ENCODE measurements at places on chromosomes 11 and 22.

- DNase-seq, result peak; percentile 41
Measured at GRCh38 chr11:44775366-44775984, 48.7 kb downstream of the TSPAN18 start.

GRCh38 chr11:15826826-15827225 is 529.5 kb downstream of the SOX6 start:
- no peak for DNase-seq

DNA sequence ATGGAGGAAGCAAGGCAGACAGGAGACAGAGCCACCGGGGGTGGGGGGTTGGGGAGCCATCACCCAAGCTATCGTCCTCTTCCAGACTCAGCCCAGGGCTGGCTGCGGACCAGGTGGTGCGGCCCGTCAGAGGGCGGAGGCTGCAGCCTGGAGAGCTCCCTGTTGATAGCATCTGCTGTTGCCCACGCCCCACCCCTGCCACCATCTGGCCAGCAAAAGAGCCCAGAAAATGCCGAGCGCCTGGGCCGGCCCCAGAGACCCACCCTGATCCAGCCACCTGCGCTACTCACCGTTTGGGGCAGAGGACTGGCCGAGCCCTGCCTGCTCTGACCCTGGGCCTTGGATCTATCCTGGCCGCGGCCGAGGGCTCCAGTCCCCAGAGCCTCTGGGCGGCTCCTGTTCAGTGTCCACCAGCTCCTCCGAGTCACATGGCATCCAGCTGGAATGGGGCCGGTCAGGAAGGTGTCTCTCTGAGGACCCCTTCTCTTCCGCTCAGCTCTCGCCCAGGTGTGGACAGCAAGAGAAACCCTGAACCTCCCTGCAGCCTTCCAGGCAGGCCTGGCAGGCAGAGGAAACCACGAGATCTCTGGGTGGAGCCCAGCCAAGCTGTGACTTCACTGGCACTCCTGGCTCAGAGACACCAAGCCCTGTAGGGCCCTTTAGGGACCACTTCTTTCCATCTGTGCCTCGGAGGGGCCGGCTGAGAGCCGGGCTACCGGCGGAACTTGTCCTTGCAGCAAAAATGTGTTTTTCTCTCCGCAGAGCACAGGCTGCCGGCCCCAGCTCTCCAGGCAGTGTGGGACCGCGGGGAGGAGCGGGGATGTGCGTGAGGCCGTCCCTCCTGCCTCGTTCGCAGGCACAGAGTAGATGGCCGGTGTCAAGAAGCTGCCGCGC is at the start of gene MRGPRE:
TSS of gene MRGPRE (minus strand) at position 567 of the 894 bp plus-strand sequence. CDS start 3,618 bp downstream, outside the sequence.
- peak; percentile 43 for DNase-seq

GRCh38 chr11:123168955-123169484 is 26.0 kb downstream of the CLMP start:
- DNase-seq, result no peak

DNA sequence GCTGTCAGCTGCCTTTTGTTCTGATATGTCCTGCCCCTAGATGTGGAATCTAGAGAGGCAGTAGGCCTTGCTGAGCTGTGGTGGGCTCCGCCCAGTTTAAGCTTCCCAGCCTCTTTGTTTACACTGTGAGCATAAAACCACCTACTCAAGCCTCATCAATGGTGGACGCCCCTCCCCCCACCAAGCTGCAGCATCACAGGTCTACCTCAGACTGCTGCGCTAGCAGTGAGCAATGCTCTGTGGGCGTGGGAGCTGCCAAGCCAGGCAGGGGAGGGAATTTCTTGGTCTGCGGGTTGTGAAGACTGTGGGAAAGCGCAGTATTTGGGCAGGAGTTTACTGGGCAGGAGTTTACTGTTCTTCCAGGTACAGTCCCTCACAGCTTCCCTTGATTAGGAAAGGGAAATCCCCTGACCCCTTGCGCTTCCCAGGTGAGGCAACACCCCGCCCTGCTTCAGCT is 98.5 kb downstream of the SMCO4 start:
- DNase-seq, result peak; percentile 86

GRCh38 chr22:45599836-45600577 is 71.6 kb upstream of the ATXN10 start:
- peak; percentile 70 for DNase-seq

- DNase-seq, result no peak
Measured at GRCh38 chr22:28245579-28246224, 326.6 kb upstream of the PITPNB start.

- no peak for DNase-seq
Measured at GRCh38 chr11:60910281-60910687, 3.7 kb upstream of the TMEM109 start.

DNA sequence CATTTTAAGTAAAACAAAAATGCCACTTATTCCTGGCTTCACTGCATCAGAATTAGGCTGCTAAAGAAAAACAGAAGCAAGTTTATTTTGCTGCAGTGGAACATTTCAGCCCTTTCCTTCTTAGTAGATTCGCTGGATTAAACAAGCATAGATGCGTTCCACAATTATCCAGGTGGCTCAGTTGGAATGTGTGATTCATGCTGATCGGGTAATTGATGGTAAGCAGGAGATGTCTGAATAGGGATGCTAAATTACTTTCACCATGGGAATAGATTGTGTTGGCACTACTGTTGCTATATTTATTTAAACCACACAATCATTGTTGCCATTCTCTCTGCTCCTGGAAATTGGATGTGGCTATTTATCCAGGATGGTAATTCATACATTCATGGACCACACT is 440.1 kb upstream of the DDI1 start:
- DNase-seq, result no peak

GRCh38 chr11:70674605-70675004 is 276.3 kb downstream of the CTTN start:
- DNase-seq, result no peak

DNA sequence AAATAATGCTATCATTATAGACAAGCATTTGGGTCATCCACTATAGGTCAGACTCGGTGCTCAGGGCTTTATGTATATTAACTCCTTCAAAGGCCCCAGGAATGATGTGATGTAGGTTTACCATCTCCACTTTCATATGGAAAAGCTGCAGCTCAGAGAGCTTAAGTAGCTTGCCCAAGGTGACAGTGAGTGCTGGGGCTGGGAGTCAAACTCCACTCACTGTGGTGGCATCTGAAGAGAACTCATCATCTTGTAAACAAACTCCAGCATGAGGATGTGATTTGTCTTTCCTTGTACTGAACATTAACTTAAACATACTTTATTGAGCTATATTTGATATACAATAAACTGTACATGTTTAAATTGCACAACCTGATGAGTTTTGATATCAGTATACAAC is 25.4 kb downstream of the TENM4 start:
- no peak for DNase-seq

GRCh38 chr11:1174441-1175370 is 17.0 kb downstream of the MUC5AC start:
- no peak for DNase-seq

DNA sequence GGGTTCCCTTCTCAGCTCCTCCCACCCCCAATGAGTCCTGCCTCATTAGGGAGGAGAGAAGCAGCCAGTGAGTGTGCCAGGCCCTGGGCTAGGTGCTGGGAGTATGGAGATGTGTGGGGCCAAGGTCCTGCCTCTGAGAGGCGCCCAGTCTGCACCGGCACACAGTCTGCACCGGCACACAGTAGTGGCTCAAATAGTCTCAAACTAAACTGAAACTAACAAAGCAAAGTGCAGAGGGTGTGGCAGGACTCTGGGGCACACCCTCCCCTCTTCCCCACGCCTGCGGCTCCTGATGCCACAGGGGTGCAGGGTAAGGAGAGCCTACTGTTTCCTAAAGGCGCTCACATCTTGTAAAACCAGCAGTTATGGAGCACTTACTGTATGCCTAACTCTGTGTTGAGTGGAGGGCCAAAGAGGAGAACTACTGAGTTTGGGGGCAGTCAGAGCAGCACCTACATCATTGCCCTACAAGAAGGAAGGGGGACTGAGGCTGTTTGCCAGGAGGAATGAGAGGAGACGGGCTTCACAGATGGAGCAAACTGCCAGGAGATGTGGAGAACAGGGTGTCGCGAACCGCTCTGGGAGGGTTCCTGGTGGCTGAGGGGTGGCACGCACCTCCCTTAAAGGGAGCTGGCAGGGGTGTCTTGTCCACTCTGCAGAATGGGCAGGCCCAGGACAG is 939 bp upstream of the SH3BP1 start:
- DNase-seq, result no peak

GRCh38 chr11:14973621-14974514 is 1.7 kb upstream of the CALCA start:
- DNase-seq, result peak; percentile 84

DNA sequence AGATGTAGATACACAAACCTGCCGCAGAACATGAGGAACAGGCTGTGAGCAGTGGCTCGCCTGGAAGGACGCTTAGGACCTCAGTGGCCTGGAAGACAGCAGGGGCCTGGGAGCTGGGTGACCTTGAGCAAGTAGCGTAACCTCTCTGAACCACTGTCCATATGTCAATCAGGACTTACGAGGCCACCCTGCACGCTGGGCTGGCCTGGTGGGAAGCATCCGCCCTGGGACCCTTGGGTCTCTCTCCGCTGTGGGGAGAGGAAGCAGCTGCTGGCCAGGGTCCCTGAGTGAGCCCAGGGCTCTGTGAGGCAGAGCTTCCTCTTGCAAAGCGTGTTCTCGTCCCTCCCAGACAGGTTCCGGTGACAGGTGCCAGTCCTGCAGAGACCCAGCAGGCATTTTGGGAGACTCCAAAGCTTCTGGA is 14.0 kb upstream of the EHD1 start:
- no peak for DNase-seq

DNA sequence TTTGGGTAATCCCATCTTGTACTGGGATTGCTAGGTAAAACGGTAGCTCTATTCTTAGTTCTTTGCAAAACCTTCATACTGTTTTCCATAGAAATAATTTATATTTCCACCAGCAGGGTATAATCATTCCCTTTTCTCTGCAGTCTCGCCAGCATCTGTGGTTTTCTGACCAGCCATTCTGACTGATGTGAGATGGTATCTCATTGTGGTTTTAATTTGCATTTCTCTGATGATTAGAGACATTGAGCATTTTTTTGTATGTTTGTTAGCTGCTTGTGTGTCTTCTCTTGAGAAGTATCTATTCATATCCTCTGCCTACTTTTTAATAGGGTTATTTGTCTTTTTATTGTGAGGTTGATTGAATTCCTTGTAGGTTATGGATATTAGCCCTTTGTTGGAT is 220.9 kb downstream of the PGR start:
- DNase-seq, result no peak

DNA sequence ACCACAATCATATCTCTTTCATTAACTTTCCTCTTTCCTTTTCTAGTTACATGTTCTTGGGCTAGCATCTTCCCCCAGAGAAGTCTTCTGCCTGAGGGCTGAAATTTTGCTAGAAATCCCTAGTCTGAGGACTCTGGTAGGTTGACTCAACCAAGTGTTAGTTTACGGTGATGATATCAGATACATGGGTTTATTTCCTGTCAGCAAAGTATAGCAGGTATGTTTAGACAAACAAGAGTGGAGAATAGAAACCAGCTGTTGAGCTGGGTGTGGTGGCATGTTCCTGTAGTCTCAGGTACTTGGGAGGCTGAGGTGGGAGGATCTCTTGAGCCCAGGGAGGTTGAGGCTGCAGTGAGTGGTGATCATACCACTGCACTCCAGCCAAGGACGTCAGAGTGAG is 11.2 kb downstream of the FOLR1 start:
- no peak for DNase-seq

DNA sequence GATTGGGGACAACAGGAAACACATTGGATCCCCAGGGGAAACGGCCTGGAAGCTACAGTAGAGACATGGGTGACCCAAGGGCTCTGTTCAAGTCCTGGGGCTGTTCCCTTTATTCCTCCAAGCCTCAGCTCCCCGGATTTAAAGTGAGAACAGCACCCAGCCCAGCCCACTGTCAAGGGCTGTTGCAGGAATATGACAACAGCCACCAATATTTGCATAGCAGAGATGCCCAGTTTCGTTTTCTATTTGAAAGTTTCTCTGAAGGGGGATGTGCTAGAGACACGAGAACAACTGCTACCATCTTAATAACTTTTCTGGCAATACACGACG is 81.1 kb upstream of the WNT7B start:
- DNase-seq, result peak; percentile 85

DNA sequence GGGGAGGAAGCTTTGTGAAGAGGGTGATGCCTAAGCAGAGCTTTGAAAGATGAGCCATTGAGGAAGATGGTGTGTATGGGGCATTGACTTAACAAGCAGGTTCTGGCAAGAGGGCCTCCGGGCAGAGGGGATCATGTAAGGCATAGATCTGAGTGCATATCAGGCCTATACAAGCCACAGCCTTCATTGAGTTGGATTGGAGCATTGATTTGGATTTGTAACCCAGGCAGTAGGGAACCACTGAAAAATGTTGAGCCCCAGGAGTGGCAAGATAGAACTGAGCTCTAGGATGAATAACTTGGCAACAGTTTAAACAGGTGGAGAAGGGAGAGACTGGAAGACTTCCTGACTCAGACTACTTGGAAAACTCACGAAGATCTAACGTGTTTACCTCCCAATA is 21.4 kb downstream of the PANX1 start:
- no peak for DNase-seq

DNA sequence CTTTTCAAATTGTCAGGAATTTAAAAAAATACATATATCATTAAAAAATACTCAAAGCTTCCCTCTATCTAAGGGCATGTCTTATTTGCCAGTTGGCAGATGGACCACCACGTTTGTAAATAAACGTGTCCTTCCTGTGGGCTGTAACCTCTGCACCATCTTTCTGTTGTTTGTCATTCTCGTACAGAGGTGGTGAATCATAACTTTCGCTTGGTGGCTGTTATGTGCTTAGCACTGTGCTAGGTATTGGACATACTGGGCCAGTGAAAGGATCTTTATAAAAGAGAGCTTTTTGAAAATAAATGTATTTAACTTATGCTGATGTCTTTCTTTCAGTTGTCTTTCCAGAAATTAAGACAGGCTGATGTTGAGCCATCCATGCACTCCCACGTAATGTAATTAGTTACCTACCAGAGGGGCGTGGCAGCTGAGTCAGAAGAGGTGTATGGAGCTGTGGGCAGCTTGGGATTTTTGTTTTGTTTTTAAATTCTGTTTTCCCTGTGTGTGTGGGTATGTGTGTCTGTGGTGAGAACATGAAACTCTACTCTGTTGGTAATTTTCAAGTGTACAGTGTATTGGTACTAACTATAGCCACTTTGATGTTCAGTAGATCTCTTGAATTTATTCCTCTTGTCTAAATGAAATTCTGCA is 62.7 kb downstream of the TECTA start:
- DNase-seq, result no peak

DNA sequence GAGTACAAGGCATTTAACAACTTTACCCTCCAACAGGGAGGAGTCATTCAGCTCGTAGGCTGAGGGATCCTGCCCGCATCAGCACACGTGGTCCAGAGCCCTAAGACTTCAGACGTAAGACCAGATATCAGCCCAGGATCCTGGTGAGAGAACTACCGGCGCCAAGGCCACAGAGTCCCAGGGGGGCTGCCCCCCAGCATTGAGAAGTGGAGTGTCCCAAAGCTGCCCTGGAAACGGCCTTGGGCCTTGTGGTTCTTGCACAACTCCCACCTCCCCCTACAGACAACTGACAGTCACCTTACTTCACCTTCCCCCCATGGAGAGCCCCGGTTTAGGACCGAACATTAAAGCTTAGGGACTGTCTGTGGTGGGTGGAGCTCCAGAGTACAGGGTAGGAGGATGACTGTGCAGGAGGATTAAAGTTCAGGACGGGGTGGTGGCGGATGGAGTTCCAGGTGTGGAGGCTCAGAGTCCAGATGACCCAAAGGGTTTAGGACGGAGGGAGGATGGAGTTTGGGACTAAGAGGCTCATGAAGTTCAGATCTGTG is 1.0 kb downstream of the C11orf91 start:
- no peak for DNase-seq
